ENCODE measurements at places on chromosomes 1 and 21.

DNA sequence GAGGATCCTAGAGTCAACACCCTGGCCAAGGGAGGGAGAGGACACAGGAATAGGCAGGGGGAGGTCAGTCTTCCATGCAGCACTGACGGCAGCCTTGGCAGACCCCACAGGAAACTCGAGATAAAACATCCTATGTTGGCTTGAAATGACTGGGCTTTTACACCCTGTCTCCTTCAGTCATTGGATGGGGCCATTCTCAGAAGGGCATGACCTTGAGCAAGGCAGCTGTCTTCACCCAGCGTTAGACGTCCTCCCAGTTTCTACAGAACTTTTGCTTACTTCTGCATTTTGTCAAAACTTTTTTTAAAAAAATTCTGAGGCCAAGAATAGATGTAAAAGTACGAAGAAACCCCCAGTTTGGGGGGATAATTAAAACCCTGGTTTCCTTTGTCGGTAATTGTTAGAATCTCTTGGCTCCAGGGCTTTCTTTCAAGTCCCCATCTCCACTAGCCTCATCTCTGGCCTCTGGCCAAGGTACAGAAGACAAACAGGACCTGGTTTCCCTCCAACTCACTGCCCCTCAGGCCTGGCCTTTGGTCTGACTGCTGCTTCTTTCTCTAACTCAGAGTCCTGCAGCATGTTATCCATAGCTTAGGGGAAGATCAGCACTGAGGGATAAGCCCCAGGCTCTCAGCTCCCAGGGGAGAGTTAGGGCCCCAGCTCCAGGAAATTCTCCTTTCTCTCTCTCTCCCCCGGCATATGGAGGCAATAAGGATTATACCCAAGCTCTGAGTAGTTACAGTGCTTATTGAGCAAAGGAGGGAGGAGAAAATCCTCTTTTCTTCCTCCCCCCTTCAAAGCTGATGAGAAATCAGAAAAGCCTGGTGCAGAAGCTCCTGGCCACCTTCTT, 51.6 kb upstream of the KCND3 start:
- peak; percentile 80 for ATAC-seq
- peaks cover 8% of the 10 kb centered on the region for H3K4me1 ChIP-seq
- H3K27me3 ChIP-seq, result peaks cover 26% of the 10 kb centered on the region
- H3K36me3 ChIP-seq, result no peaks in the 10 kb centered on the region
- no peak overlapping the region for H3K27ac ChIP-seq

DNA sequence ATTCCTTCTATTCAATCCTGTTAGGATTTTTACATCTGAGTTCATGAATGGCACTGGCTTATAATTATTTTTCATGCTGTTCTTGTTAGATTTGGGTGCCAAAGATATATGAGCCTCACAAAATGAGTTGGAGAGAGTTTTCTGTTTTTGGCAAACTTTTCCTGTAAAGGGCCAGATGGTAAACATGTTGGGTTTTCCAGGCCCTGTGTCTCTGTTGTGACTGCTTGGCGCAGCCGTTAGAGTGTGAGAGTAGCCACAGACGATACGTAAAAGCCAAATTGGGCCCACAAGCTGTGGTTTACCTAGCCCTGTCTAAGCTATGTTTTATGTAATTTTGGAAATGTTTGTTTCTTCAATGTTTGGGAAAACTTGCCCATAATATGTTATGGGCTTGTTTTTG, 15.6 kb upstream of the CA6 start:
- H3K4me1 ChIP-seq, result no peaks in the 10 kb centered on the region
- no peak for ATAC-seq
- no peak overlapping the region for H3K4me3 ChIP-seq
- H3K36me3 ChIP-seq, result no peaks in the 10 kb centered on the region
- H3K27ac ChIP-seq, result no peak overlapping the region
- H3K27me3 ChIP-seq, result no peaks in the 10 kb centered on the region

DNA sequence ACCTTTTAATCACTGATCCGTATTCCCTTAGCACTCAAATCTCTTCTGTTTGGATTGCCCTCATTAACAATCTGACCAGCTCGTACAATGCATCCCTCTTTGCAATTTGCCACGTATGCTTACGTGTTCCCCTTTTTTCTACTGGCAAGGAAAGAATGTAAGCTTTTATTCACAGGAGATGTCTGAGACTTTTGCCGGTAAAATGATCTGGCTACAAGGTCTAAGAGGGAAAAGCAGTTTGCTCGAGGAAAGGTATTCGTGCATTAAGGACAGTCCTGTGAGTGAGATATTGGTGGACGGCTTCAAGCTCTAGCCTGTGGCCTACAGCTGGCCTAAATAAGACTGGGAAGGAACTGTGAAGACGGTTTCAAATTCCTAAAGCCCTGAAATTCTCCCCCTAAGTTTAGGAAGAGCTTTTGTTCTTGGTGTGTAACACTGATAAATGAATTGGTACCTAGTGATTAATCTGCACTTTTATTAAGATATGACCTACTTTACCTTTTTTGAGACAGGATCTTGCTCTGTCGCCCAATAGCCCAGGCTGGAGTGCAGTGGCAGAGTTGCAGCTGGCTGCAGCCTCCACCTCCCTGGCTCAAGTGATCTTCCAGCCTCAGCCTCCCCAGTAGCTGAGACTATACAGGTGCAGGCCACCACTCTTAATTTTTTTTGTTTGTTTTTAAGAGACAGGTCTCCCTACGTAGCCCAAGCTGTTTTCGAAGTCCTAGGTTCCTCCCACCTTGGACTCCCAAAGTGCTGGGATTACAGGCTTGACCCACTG, 895 bp upstream of the UBR4 start:
- no peaks in the 10 kb centered on the region for H3K27me3 ChIP-seq
- ATAC-seq, result no peak
- peak overlapping the region; percentile 81 for H3K4me3 ChIP-seq

DNA sequence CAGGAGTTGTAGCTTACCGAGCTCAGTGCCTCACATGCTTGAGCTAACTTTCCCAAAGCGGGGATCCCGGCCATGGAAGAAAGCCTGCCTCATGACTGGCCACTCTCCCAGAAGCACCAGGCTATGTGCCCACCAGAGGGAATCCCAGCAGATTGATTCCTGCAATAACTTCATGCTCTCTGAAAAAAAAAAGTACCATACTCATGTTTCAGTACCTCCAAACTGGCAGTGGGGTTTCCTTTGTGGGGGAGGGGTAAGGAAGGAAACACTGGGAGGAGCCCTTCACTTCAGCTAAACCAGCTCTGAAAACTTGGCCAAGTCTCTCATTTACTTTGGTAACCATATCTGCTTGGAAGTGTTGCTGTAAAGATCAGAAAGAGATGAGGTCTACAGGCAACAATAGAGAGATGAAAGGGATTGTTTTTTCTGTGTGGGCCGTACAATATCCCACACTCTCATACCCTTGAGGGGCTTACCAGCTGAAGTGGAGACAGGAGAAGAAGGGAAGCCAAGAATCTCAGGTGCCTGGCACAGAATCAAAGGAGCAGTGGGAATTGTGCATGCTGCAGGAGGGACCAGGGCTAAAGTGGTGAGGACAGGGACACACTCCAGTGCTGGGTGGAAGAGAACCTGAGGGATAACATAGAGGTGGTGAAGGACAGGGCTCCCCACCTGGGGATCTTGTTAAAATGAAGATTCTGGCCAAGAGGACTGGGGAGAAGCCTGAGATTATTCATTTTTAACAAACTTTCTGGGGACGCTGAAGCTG, 42.4 kb upstream of the TACSTD2 start:
- H3K27me3 ChIP-seq, result peaks cover 55% of the 10 kb centered on the region
- no peaks in the 10 kb centered on the region for H3K4me1 ChIP-seq
- H3K4me3 ChIP-seq, result no peak overlapping the region
- H3K27ac ChIP-seq, result no peak overlapping the region
- no peaks in the 10 kb centered on the region for H3K36me3 ChIP-seq
- ATAC-seq, result no peak

DNA sequence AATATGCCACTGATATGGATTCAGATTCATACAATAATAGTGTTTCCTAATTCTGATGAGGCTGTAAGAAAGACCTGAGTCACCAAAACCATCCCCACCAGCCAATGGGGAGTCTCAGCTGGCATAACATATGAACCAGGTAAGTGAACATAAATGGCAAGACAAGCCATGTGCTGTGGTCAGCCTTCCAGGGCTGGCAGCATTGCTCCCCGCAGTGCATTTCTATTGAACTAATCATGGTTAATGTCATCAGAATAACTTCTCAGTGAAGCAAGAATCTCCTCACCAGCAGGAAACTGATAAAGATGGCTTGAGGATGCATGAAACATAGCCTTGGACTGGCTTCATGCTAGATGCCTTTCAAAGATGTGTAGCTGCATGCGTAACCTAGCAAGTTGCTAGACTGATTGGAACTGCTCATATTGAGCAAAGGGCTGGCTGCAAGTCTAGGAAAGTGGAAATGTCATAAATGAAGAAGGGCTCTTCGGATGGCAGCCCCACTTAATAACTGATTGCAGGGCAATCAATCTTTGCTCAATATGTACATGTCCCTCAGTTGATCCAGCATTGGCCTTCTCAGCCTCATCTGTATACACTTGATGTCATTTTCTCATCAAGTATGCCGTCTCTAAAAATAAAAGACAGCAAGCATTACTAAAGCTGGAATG, 88.0 kb downstream of the NTNG1 start:
- peaks cover 6% of the 10 kb centered on the region for H3K36me3 ChIP-seq
- no peak for ATAC-seq
- H3K27ac ChIP-seq, result no peak overlapping the region
- no peak overlapping the region for H3K4me3 ChIP-seq

- no peak overlapping the region for H3K4me3 ChIP-seq
- no peaks in the 10 kb centered on the region for H3K27me3 ChIP-seq
- H3K36me3 ChIP-seq, result no peaks in the 10 kb centered on the region
- no peak for ATAC-seq
- peaks cover 11% of the 10 kb centered on the region for H3K4me1 ChIP-seq
Observed at GRCh38 chr1:84122780-84123382, 21.2 kb upstream of the PRKACB start.

- peak overlapping the region; percentile 0 for H3K4me3 ChIP-seq
- no peaks in the 10 kb centered on the region for H3K36me3 ChIP-seq
- peak overlapping the region; percentile 83 for H3K27ac ChIP-seq
- peaks cover 21% of the 10 kb centered on the region for H3K27me3 ChIP-seq
Observed at GRCh38 chr1:3678361-3679097, 26.2 kb downstream of the TP73 start.

- no peaks in the 10 kb centered on the region for H3K27me3 ChIP-seq
- no peak overlapping the region for H3K4me3 ChIP-seq
- H3K4me1 ChIP-seq, result peaks cover 64% of the 10 kb centered on the region
- no peak for ATAC-seq
- H3K27ac ChIP-seq, result peak overlapping the region; percentile 8
Observed at GRCh38 chr1:235270625-235271024, 57.4 kb downstream of the ARID4B start.

DNA sequence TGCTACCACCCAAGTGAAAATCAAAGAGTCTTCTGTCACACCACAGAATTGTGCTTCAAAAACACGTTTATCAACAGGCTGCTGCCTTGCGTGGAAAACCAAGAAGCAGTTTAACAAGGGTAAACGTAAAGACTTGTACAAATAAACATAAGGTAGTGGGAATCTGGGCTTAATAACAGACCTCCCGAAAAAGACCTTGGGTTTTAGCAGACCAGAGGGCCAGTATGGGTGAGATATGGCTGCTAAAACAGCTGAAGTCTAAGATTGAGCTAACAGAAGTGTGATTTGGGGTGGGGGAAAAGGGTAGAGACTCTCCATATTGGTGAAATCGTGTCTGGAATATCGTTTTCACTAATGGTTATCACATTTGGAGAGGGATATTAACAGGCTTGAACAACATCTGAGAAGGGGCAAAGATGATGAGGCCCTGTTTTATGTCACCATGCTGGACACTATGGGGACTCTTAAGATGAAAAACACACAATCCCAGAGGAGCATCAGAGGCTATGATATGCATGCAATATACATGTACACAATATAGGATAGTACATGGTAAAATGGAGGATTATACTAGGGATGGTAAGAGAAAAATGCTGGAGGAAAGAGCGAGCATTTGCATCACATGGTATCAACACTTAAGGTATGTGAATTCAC, 1.4 kb downstream of the MOV10 start:
- ATAC-seq, result no peak
- H3K27me3 ChIP-seq, result no peaks in the 10 kb centered on the region
- H3K4me1 ChIP-seq, result peaks cover 40% of the 10 kb centered on the region
- peaks cover under 1% of the 10 kb centered on the region for H3K36me3 ChIP-seq
- peak overlapping the region; percentile 74 for H3K4me3 ChIP-seq

- peak; percentile 57 for ATAC-seq
- H3K4me3 ChIP-seq, result peak overlapping the region; percentile 34
- H3K36me3 ChIP-seq, result peaks cover 20% of the 10 kb centered on the region
Observed at GRCh38 chr1:10556430-10557005, 81.8 kb downstream of the PEX14 start.

- H3K4me3 ChIP-seq, result no peak overlapping the region
- no peaks in the 10 kb centered on the region for H3K4me1 ChIP-seq
- ATAC-seq, result no peak
- no peaks in the 10 kb centered on the region for H3K36me3 ChIP-seq
- H3K27me3 ChIP-seq, result no peaks in the 10 kb centered on the region
Observed at GRCh38 chr1:53462769-53463501, 3.7 kb downstream of the DMRTB1 start.

DNA sequence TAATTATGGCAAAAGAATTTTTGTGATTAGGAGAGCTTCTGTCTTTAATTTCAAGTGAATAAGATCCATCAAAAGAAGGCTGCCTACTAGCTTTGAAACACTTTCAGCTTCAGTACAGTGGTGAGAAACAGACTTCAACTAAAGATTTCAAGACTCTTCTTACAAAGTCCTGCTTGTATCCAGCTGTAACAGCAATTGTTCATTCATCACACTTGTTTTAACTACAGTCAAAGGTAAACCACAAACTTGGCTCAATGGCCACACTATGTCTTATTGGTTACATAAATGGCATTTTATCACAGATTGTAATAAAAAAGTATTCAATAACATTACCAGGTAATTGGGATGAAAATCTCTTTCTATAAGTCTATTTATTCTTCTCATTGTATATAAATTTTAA, 59.2 kb downstream of the WARS2 start:
- H3K27me3 ChIP-seq, result no peaks in the 10 kb centered on the region
- H3K27ac ChIP-seq, result no peak overlapping the region
- peaks cover 36% of the 10 kb centered on the region for H3K36me3 ChIP-seq
- H3K4me3 ChIP-seq, result no peak overlapping the region
- no peaks in the 10 kb centered on the region for H3K4me1 ChIP-seq

DNA sequence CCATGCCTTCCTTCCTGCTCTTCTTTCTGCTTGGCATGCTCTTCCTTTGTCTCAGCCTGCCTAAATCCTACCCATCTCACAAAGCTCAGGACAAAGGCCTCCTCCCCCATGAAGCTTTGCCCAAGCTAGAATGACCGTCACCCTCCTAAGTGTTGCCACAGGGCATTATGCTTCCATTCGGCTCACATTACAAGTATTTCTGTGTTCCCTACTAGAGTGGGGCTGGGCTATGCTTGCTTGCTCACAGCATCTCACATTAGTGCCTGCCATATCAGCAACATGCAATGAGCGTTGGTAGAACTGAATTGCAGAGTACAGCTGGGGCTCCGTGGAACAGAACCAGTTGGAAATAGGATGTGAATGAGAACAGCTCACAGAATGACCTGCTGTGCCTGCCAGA, 82.8 kb downstream of the CD58 start:
- ATAC-seq, result no peak
- no peak overlapping the region for H3K4me3 ChIP-seq
- H3K27me3 ChIP-seq, result no peaks in the 10 kb centered on the region
- no peak overlapping the region for H3K27ac ChIP-seq

GRCh38 chr1:25836695-25837094, 16.9 kb downstream of the MTFR1L start:
- ATAC-seq, result no peak
- H3K4me3 ChIP-seq, result no peak overlapping the region

Data from stimulated activated memory B cell treated with anti-CD40 and anti-IgM and Interleukin-4, amounts not matched to agents 10 μg/mL and 1 μg/mL and 100 μg/mL, for 72 hours (primary cell).